GM13976 (cell line): ENCODE measurements at places on chromosomes 11 and 22.

DNA sequence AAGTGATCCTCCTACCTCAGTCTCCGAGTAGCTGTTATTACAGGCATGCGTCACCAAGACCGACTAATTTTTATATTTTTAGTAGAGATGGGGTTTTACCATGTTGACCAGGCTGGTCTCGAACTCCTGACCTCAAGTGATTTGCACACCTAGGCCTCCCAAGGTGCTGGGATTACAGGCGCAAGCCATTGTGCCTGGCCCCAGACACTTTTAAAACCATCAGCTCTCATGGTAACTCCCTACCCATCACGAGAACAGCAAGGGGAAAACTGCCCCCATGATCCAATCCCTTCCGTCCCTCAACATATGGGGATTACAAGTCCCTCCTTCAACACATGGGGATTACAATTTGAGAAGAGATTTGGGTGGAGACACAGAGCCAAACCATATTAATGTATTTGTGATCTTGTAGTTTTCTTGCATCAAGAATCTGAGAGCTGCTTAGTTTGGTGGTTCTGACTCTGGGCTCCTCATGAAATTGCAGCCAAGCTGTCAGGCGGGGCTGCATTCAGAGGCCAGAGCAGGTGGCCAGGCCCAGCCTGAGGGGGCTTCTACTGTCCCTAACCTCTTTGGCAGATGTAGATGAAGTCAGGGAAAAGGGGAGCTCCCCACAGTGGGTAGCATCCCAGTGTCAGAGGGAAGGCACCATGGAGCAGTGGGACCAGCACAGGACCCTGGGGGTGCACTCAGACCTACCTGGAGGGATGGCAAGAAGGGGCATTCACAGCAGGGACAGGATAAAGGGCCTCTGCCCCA is 31.2 kb upstream of the PRAME start:
- DNase-seq: no peak

DNA sequence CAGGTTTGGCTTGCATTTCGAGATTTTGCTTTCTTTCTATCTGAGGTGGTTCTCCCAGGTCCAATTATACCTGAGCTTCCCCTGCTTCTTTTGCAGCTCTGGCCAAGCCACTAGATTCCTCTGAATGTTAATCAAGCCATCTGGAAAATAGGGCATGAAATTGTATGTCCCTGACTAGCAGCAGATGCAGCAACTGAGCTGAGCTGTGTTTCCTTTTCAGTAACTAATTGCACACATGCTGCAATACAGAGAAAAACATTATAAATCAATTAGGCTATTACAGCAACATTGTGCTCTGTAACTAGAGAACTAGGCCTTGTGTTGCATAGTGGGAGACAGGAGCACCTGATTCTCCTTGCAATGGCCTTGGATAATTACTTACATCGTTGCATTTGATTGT is 408.3 kb downstream of the ETS1 start:
- no peak for DNase-seq

GRCh38 chr11:103079833-103080232 is 12.1 kb downstream of the DCUN1D5 start:
- no peak for DNase-seq

DNA sequence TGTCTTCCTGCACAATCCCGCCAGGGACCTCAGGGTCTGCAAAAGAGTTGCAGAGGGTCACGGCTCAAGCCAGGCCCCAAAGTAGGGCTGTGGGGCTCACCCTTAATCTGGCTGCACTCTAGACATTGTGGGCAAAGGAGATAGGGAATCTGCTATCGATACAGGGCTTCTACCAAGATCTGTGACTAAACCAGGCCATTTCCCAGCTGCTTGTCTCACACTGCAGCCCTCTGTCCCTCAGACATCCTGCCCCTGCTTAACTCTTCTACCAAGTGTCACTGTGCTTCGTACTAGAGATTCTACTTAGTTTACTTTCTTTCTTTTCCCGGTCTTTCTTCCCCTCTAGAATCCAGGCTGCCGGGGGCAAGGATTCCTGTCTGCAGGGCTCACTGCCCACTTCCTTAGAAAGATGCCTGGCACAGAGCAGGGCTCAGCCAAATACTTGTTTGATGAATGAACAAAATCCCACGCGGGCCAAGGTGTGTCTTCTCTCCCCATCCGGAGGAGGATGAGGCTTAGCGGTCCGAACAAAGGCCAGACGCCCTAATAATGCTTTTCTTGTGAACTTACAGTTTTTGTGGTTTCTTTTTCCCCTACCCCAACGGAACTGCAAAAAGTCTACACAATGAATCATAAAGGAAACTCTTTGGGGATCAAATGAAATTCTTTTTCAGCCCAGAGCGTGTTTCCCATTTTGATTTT is 61.3 kb upstream of the ANO1 start:
- DNase-seq: no peak

GRCh38 chr11:106983261-106983660 is 35.0 kb downstream of the GUCY1A2 start:
- DNase-seq: no peak

- DNase-seq: no peak
These were observed 157.6 kb upstream of the NARS2 start for GRCh38 chr11:78732246-78732645.

- DNase-seq: no peak
These were observed 110.4 kb upstream of the CSNK2A3 start for GRCh38 chr11:11463405-11463804.

- no peak for DNase-seq
These were observed 341.1 kb upstream of the LUZP2 start for GRCh38 chr11:24155792-24156191.

DNA sequence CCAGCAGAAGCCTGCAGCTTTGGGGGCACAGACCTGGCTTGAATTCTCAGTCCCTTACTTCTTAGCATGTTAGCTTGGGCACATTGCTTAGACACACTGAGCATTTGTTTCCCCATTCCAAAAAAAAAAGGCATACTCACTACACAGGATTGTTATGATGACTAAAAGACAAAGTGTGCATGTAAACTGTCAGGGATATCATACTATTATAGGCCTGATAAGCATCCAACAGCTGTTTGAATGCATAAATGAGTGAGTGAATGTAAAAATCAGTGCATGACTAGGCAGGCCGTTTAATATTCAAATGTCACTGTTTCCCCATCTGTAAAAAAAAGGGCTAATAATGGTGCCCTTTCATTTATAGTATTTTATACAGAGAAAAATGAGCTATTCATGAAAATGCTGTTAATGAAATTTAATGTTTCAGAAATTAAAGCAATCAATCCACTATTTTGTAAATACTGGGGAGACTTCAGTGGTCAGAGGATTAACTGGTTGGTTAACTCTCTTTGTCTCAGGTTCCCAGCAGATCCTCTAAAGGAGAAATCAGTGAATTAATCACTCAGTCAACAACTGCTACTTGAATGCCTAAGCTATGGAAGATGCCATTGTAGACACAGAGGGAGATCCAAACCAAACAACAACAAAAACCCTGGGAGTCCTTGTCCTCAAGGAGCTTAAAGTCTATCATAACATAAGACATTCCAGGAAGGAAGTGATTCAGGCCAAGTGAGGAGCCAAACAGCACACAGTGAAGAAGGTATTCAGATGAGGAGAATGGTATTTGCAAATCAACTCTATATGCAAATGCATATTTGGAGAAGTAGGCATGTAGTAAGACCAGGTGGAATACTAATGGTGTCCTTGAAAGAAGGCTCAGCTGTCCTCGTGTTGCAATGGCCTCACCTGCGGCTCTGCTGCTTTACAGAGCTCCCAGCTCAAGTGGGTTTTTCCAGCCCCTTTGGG is 26.8 kb downstream of the BARX2 start:
- DNase-seq: no peak

- no peak for DNase-seq
These were observed 100.8 kb downstream of the PRMT3 start for GRCh38 chr11:20488352-20488751.

DNA sequence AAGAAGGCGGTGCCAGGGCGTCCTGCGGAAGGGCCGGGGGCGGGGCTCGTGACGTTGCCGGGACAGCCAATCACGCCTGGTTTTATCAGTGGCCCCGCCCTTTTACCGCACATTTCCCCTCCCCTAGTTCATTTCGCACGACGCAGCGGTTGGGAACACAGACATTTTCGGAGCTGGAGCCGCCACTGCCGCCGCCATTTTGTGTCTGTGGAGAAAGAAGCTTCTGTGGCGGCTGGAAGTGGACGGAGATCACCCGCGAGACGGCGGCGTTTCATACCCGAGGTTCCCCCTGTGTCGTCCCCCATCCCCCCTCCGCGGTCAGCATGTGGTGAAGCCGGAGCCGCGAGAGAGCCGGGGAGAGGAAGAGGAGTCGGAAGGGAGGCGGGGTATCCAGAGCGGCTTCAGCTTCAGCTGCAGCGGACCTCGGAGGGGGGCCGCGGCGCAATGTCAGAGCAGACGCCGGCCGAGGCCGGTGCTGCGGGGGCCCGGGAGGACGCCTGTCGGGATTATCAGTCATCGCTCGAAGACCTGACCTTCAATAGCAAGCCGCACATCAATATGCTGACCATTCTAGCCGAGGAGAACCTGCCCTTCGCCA is at the start of gene PCF11:
PCF11 (plus strand) TSS at position 136 of the 598 bp plus-strand sequence; CDS start at position 445, 309 bp downstream.
- DNase-seq: no peak
